Stimulated activated CD8-positive, alpha-beta memory T cell treated with anti-CD3 and anti-CD28 coated beads, Interleukin-7, amount 100 ng/mL, for 48 hours (primary cell): ENCODE measurements at places on chromosomes 16 and 17.

- no peak for DNase-seq
Observed at GRCh38 chr17:40791787-40792436, 7.8 kb downstream of the KRT28 start.

DNA sequence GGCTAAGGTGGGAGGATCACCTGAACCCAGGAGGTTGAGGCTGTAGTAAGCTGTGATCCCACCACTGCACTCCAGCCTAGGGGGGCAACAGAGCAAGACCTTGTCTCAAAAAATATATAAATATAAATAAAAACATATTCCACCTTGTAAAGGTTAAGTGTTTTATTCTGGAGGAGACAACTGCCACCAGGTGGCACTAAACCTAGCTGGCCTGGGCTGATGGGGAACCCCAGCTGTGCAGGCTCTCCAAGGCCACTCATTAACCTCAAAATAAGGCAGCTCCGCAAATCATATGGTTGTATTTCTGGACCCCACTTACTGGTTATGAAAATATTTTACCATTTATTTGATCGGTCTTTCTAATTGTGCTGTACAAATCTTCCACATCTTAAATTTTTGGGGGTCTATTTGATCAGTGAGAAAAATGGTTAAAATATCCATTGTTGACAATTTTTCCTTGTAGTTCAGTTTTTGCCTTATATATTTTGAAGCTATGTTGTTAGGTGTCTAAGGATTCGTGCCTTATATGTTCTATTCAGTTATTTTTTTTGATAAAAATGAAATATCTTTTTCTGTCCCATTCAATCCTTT lies 8.5 kb upstream of the ICAM2 start:
- DNase-seq, result peak; percentile 47

DNA sequence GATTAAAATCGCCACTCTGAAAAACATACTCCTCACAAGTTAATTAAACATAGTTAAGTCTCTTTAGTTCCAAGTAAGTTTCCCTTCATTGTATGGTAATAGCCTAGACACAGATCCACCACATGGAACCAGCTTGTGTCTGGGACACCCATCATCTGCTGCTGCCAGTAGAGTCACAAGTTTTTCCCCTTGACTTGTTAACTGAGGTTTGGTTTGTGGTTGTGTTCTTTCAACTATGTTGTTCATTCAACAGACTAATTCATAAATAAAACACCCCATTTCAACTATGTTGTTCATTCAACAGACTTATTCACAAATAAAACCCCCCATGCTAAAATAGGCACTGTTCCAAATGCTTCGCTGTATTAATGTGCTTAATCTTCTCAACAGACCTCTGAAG lies 24.4 kb downstream of the YWHAE start:
- no peak for DNase-seq

- no peak for DNase-seq
Observed at GRCh38 chr16:75452464-75453190, 11.9 kb downstream of the TMEM170A start.

- peak; percentile 16 for DNase-seq
Observed at GRCh38 chr16:57689762-57690558, 4.6 kb upstream of the DRC7 start.

DNA sequence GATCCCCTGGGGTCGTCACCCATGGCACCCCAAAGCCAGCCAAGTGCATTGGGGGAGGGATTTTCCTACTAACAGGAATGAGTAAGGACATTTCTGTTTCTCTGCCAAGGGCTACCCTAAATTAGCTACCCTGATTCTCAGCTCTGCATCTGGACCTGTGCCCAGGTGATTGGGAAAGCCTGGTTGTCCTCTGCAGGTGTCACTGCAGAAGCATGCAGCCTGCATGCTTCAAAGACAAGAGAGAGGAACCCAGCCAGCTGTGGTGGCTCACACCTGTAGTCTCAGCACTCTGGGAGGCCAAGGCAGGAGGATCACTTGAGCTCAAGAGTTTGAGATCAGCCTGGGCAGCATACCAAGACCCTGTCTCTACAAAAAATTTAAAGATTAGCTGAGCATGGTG lies 19.6 kb downstream of the BEAN1 start:
- no peak for DNase-seq
